ENCODE measurements at places on chromosomes 5 and 9. TPM values are rescaled to one million over a fixed set of nuclear protein-coding genes. Genes with fewer than 3 reads are reported as not detected.

PCDHA11 gene
- 0.28 TPM for polyA plus RNA-seq

MGAT4B gene
- 89.1 TPM for polyA plus RNA-seq

ADCY2 gene
- not detected for polyA plus RNA-seq

C8G gene
- polyA plus RNA-seq, result 0.72 TPM

HNRNPK gene
- 661 TPM for polyA plus RNA-seq

ARHGEF39 gene
- polyA plus RNA-seq, result 0.88 TPM

ADAMTS2 gene
- polyA plus RNA-seq, result not detected

ZNF367 gene
- 2.0 TPM for polyA plus RNA-seq

SLC36A2 gene
- not detected for polyA plus RNA-seq

SPACA9 gene
- 3.6 TPM for polyA plus RNA-seq

CDX1 gene
- polyA plus RNA-seq, result not detected

C6 gene
- not detected for polyA plus RNA-seq

CNTNAP3B gene
- polyA plus RNA-seq, result 6.8 TPM

SHB gene
- 10.9 TPM for polyA plus RNA-seq

ITGA2 gene
- polyA plus RNA-seq, result 75.4 TPM

SLC45A2 gene
- polyA plus RNA-seq, result not detected

GRXCR2 gene
- 0.03 TPM for polyA plus RNA-seq

ACOT12 gene
- not detected for polyA plus RNA-seq

ABO gene
- polyA plus RNA-seq, result not detected

LHX3 gene
- not detected for polyA plus RNA-seq

TMEM252 gene
- polyA plus RNA-seq, result not detected

FAM219A gene
- polyA plus RNA-seq, result 9.2 TPM

TAF11L14 gene
- not detected for polyA plus RNA-seq

SLC36A3 gene
- polyA plus RNA-seq, result not detected

RGS7BP gene
- not detected for polyA plus RNA-seq

S1PR3 gene
- polyA plus RNA-seq, result 4.1 TPM

GCNT4 gene
- 1.1 TPM for polyA plus RNA-seq

IRX1 gene
- 2.4 TPM for polyA plus RNA-seq

TOR4A gene
- polyA plus RNA-seq, result 5.8 TPM

SLC6A7 gene
- polyA plus RNA-seq, result not detected

DTWD2 gene
- polyA plus RNA-seq, result 2.2 TPM

SGCD gene
- not detected for polyA plus RNA-seq

NMUR2 gene
- polyA plus RNA-seq, result not detected

Measured in keratinocyte (primary cell).